Cardiac septum (tissue), 1 donor: ENCODE measurements at places on chromosomes 11 and 22.

- DNase-seq, result no peak
Observed at GRCh38 chr11:94558932-94559331, 8.2 kb upstream of the PIWIL4 start.

- DNase-seq, result no peak
Observed at GRCh38 chr11:120536797-120537169, 25.2 kb downstream of the GRIK4 start.

DNA sequence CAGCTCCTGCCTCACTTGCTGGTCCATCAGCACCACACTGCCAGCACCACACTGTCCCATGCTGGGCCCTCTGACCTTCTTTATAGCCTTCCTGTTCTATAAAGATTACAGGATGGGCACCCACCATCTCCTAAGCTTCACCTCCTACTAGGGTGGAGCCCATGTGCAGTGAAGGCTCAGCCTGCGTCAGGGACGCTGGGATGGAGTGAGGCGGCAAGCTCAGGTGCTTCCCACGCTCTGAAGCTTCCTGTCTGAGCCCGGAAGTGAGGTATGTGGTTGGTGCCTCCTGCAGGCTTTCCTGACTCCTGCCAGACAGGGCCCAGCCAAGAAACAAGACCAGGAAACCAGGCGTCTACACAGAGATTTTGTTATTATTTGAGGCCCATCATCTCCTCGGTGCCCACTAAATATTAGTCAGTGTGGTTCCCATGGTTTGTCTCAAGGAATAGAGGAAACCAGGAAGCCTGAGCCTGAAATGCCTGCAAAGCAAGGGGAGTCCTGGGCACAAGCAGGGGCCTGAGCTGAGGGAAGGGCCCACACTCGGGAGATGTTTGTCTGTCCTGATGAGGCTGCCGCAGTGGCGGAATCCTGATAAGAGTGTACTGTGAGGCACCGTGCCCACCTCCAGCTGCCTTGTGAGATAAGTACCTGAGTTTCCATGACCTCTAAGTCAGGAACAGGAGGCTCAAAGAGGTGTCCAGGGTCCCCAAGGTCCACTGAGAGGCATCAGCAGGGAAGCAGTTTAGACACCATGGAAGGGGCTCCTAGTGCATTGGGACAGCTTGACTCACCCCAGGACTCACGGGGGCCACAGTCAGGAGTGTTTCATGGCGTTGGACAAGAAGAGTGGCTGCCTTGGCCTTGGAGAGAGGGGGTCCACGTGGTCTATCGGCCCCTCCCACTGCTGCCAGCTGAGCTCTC, 22.0 kb downstream of the RSPH14 start:
- DNase-seq, result no peak

- DNase-seq, result no peak
Observed at GRCh38 chr11:26201411-26201810, 130.5 kb upstream of the ANO3 start.

DNA sequence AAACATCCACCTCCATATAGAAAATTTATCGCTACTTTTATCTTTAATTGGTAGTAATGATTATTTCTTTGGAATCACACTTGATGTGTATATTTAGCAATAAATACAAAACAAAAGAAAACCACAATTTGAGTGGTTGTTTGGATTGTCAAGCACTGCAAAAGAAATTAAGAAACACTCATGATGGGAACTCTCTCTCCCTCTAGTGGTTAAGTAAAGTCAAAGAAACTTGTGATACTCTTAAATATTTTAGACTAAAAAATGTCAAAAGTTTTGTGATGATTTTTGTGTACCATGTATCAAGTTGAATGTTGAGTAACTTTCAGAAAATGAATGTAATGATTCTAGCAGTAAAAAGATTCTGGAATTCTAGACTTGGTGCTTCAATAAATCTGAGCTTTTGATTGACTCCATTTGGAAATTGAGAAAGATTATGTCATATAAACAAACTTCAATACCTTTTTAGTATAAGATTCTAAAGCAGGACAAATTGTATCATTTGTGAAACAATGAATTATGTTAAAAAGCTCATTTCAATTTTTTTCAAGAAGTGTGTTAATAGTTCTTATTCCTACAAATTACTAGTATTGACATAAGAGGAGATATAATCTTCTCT, 20.8 kb downstream of the MUC15 start:
- no peak for DNase-seq

GRCh38 chr11:127507851-127508250, 507.3 kb upstream of the KIRREL3 start:
- DNase-seq, result no peak
